ENCODE measurements at places on chromosomes 16 and 17.

DNA sequence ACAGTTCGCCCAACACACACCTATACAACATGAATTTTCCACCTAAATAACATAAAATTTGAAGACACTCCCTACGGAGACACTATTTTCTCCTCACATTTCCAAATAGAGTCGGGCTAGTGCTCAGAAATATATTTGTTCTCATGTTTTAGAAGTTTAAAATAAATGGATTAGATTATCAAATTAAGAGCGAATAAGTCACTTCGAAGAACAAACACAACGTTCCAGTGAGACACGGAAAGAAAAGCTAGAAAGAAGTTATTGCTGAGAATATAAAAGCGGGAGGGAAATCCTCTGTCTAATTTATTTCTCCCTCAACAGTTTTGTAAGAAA lies 2.0 kb upstream of the HS3ST3B1 start:
- DNase-seq, result no peak

DNA sequence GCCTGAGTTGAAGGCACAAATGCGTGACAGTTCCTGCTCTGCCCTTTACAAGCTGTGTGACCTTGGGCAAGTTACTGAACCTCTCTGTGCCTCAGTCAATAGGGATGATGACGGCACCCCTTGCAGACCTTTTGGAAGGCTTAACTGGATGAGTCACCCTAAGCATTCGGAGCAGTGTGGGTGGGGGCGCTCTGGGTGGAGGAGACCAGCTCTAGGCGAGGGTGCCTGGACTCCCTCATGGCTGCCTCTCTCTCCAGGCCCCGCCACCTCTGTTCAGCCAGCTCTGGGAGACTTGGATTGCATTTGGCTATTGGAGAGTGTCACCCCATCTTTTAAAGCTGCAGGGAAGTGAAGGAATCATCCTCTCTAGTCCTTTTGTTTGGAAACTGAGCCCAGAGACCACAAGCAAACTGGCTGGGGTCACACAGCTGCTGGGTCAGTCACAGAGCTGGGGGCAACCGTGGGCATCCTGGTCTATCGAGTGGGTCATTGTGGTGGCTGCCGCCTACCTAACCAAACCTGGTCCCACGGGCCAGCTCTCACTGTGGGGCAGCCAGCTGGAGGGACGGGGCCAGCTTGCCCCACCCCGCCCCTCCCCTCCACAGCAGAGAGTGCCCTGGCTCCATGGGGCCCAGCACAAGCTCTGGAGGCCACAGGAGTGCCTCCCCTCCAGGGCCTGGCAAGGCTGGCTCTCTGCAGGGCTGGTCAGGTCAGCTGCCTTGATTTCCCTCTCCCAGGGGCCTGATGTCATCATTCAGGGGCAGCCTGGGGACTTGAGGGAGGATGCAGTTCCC lies 20.2 kb upstream of the GSE1 start:
- no peak for DNase-seq

- no peak for DNase-seq
Measured at GRCh38 chr17:29369831-29370735, 20.1 kb upstream of the TAOK1 start.

GRCh38 chr17:29579866-29580771 lies 9.3 kb downstream of the GIT1 start:
- DNase-seq, result peak; percentile 93

- no peak for DNase-seq
Measured at GRCh38 chr17:1251866-1252608, 18.2 kb upstream of the BHLHA9 start.

DNA sequence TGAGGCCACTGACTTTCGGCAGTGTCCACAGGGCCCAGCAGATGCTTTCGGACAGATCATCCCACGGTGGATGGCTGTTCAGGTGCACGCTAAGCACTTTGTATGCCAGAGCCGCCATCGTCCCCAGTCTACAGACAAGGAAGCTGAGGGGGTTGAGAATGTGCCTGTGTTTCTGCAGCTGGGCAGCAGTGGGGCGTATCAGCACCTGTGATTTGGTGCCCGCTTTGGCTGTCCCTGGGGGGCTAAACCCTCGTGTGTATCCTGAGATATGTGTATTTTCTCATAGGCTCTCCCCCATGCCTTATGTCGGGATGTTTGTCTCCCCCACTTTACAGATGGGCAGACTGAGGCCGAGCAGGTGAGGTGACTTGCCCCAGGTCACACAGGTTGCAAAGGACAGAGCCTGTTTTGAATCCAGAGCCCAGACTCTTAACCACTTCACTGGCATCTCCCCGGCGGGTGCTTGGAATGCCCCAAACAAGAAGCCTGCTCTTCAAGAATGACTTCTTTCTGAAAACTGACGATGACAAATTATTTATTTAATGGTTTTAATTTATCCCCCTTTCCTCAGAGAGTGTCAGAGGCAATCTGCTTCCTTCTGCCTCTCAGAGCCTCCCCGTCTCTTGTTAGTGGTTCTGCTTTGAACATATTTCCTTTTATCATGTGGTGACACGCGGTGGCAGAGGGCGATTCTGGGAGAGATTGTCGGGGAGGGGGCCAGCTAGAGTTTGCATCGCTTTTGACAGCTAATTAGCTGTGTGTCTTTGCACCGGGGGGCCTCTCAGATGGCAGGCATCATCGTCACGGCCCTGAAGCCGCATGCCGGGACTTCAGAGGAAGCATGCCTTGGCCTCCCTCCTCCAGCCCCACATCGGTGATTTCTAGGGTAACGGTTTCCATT lies 149.6 kb upstream of the CIBAR2 start:
- DNase-seq, result no peak

GRCh38 chr16:15495898-15496297 lies 61.5 kb downstream of the BMERB1 start:
- DNase-seq, result no peak

DNA sequence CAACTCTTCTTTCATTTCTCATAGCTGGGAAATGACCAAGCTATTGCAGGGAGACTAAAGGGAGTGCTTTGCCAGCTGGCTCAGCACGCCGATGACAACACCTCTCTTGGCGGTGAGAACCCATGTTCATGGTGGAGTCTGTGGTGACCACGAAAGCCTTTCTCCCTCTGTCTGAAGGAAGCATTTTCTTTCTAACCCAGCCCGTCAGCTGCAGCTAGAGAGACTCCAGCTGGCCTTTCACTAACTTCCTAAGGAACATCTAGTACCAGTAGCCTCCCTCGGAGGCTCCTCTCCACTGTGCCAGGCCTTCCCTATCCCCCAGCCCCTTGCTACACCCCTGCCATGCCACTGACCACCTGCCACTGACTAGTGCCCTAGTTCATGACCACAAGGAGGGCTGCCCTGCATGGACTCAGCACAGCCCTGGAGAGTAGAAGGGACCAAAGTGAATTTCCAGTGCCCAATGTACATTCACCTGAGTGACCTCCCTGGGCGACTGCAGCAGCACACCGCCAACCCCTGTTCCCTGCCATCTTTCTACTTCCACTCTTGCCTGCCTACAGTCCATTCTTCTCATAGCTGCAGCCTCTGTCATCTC lies 81.3 kb downstream of the CBLN1 start:
- no peak for DNase-seq

All from sciatic nerve (tissue), 2 donors.